M059J (cell line): ENCODE measurements at places on chromosomes 5 and 9. TPM values are rescaled to one million over a fixed set of nuclear protein-coding genes. Genes with fewer than 3 reads are reported as not detected.
A peak's percentile ranks its signal among the peaks of the same experiment; 100 is the strongest.

GRCh38 chr5:111453747-111454146 is 58.6 kb downstream of the STARD4 start:
- peak; percentile 76 for DNase-seq

DNA sequence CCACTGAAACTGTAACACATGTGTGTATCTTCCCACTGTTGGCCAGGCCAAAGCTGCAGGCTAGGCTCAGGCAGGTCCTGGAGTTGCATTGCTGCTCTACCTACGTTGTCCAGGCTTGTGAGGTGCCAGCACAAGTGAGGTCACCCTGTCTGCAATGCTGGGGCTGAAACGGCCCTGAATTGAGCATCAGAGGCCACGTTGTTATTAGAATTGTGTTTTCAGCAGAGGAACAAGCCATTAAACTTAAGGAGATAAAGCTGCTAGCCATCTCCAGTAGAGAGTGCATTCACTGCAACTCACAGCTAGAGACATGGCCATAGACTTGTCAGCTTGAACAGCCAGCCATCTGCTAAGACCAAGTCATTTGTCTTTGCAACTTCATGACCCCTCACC is 191.8 kb downstream of the SEMA6A start:
- no peak for DNase-seq

- no peak for DNase-seq
Measured at GRCh38 chr9:87670572-87671264, 55.2 kb upstream of the CTSL start.

SELENOP gene
- 20.1 and 45.1 TPM in 2 replicates for total RNA-seq
